ENCODE measurements at places on chromosomes 2 and 18.
A peak's percentile ranks its signal among the peaks of the same experiment; 100 is the strongest.

DNA sequence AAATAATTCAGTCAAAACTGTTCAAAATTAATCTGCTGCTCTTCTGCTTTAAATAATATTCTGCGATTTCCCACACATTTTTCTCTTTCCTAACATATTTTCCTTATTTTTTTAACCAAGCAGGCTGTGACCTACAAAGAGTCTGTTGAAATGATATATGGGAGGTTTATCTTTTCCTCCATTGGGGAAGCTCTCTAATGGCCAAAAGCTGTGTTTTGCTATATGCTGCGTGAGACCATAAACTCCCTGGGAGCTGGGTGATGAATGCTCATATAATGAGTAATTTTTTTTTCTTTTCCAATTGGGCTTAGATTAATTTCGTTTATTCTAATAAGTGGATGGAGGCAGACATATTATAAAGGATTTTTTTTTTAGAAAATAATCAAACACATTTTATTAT lies 72.2 kb upstream of the MAP2 start:
- peak; percentile 44 for DNase-seq

DNA sequence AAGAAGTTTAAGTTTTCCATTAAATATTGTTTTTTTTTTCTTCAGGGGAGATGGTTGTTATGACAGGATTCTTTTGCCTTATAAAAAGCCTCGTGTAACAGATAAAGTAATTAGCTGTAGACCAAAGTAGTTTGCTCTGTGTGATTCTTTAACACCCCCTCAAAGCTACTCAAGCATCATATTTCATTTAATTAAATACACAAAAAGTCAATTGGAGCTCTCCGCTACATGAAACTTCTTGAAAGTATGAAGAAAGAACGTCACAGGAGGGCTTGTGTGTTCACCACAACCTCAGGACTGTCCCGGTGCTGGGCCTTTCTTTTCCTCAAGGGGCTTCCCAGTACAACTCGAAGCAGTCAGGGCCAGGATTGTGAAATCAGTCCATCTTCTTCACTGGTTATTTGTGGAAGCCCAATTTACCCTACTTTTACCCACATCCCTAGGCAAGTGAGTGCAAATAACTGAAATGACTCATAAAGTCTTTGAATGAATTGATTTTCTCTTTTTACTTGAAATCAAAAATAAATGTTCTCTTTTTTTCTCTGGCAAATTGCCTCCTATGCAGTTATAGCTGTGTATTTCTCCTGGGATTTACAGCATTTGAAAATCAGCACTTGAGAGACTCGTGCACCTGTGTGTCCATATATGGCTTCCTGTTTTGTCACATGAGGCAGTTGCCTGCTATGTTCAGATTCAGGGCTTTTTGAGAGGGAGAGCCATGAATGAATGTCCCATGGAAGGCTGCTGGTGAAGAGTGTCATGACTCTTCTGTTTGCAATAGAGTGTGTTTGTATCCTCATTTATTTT lies 48.6 kb downstream of the LINC00305 start:
- no peak for DNase-seq

DNA sequence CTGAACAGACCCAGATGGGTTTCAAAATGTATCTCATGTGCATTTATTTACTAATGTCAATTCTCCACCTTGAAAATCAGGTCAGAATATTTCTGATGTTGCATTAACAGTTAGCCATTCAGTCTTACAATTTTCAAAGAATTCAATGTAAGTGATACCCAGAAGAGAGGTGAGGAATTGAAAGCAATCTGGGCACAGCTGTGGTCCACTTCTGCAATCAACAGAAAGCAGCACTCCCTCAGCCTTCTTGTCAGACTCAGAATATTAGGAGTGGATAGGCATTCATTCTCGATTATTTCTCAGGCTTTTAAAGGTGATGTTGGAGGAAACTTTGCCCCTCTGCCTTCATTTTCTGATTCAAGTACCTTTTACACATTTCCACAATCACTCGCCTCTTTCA lies 15.7 kb downstream of the CCL20 start:
- DNase-seq = no peak

DNA sequence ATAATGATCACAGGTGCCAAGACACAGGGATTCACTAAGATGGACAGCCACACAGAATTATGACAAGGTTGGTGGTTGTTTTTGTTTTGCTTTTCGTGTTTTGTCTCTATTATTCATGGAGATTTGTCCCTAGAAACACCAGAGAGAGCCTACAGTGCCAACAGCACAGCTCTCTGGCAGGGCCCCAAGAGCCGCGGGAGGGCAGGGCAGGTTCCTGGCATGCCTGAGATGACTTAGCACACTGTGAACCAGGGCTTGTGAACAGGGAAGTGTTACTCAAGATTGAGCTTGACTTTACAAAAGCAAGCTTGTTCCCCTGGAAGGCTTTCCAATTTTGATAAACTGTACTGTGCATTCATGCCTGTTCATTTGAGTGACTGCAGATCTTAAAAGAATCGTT lies 437.4 kb upstream of the SALL3 start:
- DNase-seq = no peak

DNA sequence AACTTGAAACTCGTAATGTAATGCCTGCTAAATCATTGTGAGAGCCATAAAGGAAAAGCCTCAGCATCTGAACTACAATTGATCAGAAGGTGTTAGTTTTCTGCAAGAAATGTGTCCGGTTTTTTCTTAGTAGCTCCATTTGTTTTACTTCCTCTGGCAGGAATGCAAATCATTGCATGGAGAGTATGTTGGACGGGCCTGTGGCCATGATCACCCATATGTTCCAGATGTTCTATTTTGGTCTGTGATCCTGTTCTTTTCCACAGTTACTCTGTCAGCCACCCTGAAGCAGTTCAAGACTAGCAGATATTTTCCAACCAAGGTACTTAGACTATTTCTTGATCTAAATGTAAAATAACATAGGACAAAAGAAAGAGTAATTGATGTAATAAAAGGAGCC lies 126.6 kb downstream of the DPP4 start:
- peak; percentile 3 for DNase-seq

GRCh38 chr2:158893026-158893425 lies 75.4 kb upstream of the TANC1 start:
- DNase-seq = peak; percentile 31

GRCh38 chr18:70194227-70194890 lies 11.1 kb downstream of the RTTN start:
- no peak for DNase-seq

DNA sequence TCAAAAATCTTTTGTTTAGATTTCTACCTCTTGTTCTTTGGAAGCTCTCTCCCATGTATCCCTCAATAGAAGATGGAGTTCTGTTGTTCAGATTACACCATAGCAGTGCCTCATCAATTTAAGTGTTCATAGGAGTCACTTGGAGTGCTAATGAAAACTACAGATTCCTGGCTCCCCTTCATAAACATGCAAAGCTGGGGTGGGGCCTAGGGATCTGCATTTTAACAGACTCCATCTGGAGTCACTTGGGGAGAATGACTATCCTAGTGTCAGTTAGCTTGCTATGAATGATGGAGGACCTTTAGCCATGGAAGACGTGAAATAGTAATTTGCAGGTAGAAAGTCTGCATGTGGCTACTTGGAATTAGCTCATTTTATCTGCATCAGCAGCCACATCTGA lies 105.4 kb downstream of the RGPD3 start:
- DNase-seq = no peak

DNA sequence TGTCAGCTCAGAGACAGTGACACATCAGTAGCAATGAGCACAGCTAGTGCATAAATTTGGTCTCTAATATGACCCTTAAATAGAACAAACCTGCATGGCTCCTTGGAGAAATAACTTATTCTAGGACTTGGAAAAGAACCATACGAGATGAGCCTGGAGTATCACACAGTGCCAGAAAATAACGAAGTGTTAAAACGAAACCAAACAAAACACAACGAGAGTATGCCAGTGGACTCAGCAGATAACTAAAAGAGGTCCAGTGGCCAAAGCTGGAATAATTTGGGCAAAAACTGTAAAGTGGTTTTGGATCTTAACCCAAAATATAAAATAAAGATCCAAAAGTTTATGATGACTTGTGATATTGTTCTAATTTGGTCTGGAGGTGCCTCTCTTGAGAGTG lies 1599.0 kb upstream of the LRRTM1 start:
- no peak for DNase-seq

- DNase-seq = no peak
Measured at GRCh38 chr2:94875064-94875819, 4.0 kb downstream of the TEKT4 start.

GRCh38 chr2:56682397-56682760 lies 498.6 kb downstream of the CCDC85A start:
- DNase-seq = no peak

- no peak for DNase-seq
Measured at GRCh38 chr2:42860319-42861094, 68.1 kb upstream of the HAAO start.

DNA sequence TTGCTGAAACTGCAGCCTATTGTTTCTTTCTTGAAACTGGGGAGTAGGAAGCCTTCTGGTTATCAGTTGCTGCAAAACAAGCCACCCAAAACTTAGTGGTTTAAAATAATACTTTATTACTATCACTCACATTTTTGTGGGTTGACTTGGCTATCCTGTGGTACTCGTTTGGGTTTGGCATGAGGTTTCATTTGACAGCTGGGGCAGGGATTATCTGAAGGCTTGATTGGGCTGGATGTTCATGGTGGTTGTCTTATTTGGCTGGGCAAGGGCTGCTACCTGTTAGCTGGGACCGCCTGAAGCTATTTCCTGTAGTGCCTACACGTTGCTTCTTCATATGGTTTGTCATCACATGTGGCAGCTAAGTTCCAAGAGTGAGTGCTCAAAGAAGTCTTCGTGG lies 122.3 kb downstream of the PLCL1 start:
- peak; percentile 41 for DNase-seq

GRCh38 chr2:55838653-55839052 lies 84.9 kb downstream of the EFEMP1 start:
- no peak for DNase-seq

DNA sequence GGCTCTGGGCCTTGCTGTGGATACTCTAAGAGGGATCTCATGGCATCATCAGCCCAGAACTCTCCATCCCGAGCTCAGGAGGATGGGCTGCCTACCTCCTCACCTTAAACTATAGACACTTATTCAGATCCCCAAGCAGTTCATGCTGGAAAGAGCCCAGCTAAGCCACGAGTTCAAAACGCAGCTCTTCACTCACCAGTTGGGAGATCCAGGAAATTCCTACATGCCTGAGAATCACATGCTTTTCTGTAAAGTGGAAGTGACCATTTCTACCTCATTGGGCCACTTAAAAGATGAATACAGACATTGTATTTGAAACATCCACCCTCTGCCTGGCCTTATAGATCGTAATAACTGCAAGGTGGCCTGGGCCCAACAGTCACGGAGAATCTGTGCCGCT lies 6.6 kb downstream of the ATOH8 start:
- DNase-seq = no peak

GRCh38 chr2:144454466-144455287 lies 65.2 kb downstream of the ZEB2 start:
- DNase-seq = peak; percentile 34

DNA sequence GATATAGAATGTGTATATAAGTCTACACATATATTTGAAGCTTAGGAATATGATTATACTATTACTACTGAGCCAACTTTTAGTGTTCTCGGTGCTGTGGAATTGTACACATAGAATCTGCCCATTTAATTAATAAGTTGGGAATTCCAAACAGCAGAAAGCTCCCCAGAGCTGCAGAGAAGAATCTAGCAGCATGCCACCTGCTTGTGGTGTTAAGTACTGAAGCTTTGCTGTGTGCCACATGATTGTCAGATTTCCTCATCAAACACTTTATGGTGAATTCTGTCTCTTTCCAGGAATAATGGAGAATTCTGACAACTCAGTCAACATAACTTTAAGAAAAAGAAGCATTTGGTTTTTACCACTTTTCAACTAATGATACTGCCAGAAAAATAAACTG lies 117.8 kb downstream of the WDSUB1 start:
- DNase-seq = peak; percentile 28

GRCh38 chr2:132559326-132559725 lies 110.7 kb downstream of the LYPD1 start:
- no peak for DNase-seq

DNA sequence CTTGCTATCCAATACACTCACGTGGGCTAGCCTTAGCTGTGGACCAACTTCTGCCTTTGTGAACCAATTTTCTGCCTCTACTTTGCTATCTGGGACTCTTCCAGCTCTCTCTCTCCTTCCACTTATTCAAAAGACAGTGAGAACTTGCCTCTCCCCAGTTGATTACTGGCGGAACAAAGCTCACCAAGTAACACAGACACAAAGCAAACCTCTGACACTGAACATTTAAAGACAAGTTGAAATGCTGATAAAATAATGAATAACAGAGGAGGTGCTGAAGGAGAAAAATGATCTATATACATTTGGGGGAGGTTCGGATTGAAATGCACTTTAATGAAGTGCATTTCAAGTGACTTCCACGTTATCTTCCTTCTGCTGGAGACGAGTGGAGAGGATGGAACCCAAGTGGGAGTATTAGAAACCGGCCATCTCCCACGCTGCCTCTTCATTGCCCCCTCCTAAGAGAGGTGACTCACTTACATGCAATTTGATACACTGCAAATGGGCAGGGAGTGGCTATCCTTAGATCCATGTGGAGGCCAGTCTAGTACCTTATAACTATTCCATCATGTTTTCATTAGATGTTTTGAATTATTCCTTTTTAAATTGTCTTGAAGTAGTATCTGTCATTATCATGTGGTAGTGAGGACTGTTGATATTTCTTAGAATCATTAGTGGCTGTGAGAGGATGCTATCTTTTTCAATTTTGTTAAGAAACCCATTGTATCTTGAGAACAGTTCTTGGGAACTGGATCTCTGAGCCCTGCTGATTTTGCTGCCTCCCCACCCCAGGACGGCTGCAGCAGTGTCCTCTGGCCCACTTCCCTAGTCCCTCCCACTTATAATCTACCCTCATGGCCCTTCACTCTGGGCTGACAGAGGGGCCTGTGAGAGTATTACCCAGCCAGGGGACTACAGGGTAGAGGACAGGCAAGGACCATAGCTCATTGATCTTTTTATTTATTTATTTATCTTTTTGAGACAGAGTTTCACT lies 6.0 kb upstream of the GLI2 start:
- DNase-seq = peak; percentile 91

DNA sequence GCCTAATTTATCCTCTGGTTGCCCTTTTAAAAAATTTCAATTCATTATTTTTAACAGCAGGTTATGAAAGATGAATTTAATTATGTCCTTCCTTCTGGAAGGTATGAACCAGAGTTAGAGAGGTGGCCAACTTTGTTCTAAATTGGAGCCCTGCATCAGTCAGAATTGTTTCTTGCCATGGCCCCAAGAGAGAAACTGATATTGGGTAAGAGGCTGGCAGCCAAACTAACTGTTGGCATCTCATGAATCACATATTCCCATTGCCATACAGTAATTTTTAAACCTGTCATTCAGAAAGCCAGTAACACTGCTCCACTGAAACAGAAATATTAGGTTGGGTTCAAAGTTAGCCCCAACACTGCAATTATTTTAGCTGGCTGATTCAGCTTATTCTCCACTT lies 67.4 kb downstream of the SMAD2 start:
- no peak for DNase-seq

DNA sequence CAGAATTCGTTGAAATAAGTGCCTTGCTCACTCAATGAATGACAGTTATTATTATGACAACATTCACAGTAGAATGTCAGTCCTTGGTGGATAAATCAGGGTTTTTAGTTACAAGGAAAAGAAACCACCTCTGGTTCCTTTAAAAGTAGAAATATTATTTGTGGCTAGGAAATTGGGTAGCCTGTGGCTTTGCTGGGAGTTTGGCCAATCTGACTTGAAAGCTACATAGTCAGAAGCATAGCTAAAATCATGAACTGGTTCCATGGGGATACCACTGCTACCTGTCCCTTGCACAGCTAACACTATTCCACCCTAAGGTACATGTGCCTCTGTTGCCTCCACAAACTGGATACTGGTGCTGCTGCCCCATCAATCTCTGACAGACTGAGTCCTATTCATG lies 12.8 kb upstream of the SMCHD1 start:
- no peak for DNase-seq

GRCh38 chr2:113000436-113000835 lies 4.8 kb upstream of the IL36A start:
- no peak for DNase-seq

Measured in fibroblast of mammary gland (primary cell).